ENCODE measurements at places on chromosomes 12 and 14.
A peak's percentile ranks its signal among the peaks of the same experiment; 100 is the strongest.

DNA sequence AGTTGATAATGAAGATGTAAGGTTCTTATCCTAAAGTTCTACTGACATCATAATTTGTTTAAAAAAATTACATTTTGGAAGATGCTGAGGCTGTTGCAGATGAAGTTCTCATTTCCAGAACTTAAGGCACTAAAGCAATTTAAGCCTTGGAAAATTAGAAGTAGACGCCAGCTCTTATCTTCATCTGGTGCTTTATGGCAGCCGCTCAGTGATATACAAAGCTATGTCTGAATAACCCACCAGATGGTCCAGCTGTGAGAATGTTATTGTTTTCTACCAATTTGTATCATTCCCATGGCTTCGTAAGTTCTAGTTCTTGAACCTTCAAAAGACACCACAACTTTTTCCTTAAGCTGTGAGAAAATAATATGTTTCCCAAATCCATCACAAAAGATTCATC is 212.1 kb upstream of the ARID2 start:
- DNase-seq = no peak

DNA sequence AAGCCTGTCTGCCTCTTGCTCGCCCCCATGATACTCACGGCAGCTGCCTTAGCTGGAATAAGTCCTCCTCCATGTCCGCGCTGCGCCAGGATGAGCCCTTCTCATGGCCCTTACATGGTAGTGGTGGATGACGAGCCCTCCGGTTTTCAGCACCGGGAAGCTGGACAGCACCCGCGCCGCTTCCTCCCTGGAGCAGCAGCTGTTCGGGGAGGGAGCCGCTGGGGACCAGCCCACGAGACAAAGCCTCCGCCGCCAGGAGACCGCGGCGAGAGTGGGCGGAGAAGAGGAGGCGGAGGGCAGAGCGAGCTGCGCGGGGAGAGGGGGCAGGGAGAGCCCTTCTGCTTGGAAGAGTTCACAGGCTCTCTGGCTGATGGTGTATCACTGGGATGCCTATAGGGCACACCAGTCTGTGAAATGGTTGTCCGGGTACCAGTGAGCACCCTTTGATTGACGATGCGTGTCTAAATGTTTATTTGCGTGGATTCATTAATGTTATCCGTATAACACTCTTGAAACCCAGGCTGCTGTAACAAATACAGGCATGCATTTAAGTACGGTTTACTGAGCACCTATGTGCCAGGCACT is at the start of gene SVOP:
TSS of gene SVOP (minus strand) at position 273 of the 585 bp plus-strand sequence. CDS start at position 73, 200 bp downstream.
- DNase-seq = peak; percentile 88

DNA sequence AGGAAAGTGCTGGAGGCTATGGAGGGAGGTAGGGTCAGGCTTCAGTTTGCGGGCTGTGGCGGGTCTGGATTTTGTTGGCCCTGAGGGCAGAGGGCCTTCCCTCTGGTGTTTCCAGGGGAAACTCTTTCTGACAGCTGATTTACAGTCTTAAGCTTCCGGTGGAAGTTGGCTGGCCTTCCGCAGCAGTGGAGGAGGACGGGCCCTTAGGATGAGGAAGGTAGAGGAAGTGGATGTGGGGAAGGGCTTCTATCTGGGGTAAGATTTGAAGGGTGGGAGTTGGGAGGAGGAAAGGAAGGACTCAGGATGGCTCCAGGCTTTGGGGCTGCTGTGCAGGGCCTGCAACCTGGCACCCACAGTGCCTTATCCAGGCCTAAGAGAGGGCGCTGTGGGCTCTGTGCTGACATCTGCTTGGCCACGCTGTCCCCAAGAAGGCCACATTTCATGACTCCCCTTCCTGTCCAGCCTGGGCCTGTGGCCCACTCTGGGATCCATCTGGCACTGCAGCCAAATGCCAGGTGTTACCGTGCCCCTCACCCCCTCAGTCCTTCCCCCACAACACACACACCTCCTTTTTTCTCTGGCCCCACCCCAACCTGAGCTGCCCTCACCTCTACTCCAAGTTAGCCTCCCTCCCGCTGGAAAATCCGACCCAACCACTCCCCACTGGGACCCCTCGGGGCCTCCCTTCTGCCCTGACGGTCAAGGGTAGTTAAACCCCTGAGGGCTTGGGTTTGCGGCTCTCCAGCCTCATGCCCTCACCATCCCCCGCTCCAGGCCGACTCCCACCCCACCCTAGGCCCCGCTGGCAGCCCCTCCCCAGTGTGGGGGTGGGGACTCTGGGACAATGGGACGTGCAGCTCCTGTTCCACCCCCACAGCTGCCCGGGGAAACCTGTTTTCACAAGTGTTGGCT is 7.7 kb upstream of the PPP1R13B start:
- no peak for DNase-seq

- no peak for DNase-seq
Observed at GRCh38 chr14:45258073-45258472, 5.1 kb upstream of the MIS18BP1 start.

DNA sequence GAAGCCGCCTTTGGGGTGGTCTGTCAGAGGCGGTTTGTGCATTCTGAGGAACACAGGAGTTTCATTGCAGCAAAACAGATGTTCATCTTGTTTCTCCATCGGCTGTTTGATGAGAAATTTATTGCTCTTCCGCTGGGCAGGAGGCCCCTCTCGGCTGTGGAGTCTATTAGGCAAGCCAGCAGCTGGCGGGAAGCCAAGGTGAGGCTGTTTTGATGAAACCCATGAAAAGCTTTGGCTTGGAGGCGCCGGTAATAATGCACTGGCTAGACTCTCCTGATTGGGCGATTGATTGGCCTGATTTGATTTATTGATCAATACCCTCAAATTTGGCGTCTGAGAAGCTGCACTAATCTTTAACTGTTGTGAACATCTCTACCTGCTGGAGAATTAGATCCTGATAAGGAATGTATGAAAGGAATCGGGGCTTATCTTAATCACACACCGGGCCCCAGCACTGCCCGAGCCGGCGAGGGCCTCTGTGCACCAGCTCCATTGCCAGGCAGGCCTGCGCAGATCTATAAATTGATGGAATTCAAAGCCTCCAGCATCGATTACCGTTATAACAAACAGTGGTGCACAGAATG is 187.7 kb downstream of the PHETA1 start:
- no peak for DNase-seq

DNA sequence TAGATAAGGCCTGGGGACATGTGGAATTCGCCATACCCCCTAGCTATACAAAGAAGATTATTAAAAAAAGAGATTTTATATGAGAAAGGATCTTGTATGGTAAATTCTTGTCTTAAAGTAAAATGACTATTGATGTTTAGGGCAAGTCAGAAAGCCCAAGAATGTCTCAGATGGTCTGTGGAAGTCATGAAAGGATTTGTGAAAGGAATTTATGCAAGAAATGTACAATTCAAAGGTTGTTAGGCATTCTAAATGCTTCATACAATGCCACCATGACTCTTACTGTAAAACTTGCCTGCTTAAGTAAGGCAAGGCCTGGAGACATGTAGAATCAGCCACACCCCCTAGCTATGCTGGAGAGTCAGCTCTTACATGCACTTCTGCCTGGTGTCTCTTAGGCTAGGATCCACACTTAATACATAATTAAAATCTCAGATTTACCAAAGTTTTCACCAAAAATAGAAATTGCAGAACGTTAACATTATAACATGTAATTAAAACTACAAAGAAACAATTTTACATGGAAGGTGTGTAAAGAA is 8.9 kb upstream of the ETNK1 start:
- no peak for DNase-seq

GRCh38 chr12:91627225-91627624 is 444.6 kb upstream of the DCN start:
- DNase-seq = no peak

DNA sequence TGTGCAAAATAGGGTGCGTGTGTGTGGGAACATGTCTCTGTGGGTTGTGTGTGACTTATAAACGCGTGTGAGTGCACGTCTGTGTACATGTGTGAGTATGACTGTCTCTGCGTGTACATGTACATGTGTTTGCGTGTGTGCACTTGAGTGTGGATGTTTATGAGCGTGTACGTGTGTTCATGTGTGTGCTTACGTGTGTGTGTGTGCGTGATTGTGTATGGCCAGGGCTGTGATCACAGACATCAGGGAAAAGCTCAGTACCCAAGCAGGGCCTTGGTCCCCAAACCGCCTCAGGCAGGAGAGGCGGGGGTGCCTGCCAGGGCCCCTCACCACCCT is 326.3 kb upstream of the DIO3 start:
- no peak for DNase-seq

DNA sequence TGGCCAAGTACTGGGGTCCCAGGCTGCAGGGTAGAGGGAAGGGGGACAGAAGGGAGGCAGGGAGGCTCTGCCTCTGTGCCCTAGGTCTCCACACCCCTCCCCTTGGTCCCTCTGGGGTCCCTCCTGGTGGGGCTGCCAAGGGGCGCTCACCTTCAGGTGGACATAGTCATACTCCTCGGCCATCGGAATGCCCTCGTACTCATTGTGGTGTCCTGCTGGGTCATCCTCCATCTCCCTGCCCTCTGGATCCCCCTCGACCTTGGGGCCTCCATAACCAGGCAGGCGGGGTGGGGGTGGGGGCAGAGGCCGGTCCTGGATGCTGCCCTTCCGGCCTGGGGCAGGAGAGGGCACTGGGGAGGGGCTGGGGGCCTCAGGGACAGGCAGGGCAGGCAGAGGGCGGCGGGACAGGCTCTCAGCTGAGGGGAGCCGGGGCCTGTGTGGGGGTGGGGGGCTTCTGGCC is 5.8 kb downstream of the EFS start:
- no peak for DNase-seq

- no peak for DNase-seq
Observed at GRCh38 chr14:66001356-66001755, 484.8 kb upstream of the CCDC196 start.

DNA sequence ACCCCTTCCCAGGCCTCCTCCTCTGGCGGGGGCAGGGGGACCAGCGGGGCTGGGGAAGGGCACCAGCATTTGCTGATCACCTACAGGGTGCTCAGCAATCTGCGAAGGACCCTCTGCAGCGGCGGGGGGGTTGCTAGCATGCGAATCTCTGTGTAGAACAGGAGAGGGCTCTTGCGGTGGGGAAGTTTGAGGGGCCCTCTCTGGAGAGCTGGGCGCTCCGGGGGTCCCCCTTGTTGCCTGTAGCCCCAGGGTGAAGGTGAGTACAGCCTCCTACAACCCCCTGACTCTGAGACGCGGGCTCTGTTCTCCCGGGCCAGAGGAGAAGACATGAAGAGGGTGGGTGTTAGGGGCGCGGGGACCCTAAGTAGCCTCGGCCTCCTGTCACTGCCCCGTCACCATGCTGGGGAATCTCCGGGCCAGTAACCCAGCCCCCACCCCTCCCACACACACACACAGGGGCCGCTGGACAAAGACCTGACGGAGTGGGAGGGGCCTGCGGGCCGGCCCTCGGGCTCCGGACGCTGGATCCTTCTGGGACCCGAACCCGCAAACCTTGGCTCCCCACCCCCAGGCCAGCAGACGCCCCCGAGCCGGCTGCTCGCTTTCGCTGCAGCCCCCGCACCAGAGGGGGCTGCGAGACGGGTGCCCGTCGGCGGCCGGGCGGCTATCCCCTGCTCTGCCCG is 734 bp downstream of the FIGNL2 start:
- no peak for DNase-seq

GRCh38 chr12:20364501-20364900 is 3.8 kb upstream of the PDE3A start:
- no peak for DNase-seq

GRCh38 chr14:50001999-50002925 is 109.4 kb downstream of the ARF6 start:
- DNase-seq = no peak

- DNase-seq = no peak
Observed at GRCh38 chr14:100423317-100424010, 100.3 kb downstream of the SLC25A47 start.

DNA sequence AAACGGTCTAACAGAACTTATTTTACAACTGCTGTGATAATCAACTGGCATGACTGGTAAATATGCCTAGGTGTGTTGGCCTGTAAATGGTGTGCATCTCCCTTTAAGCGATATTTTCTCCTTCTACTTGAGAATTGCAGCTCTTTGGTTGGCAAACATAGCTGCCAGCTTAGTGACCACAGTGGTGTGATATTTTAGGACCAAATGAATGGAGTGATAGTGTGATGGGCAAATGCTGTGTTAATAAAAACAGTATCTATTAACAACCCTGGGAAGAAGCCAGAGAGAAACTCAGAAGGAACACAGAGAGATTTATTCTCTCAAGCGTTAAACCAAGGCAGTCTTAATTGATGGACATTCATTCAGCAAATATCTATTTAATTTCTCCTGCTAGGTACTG is 278.4 kb downstream of the AACS start:
- no peak for DNase-seq

GRCh38 chr14:91380610-91381371 is 36.8 kb downstream of the CCDC88C start:
- no peak for DNase-seq

DNA sequence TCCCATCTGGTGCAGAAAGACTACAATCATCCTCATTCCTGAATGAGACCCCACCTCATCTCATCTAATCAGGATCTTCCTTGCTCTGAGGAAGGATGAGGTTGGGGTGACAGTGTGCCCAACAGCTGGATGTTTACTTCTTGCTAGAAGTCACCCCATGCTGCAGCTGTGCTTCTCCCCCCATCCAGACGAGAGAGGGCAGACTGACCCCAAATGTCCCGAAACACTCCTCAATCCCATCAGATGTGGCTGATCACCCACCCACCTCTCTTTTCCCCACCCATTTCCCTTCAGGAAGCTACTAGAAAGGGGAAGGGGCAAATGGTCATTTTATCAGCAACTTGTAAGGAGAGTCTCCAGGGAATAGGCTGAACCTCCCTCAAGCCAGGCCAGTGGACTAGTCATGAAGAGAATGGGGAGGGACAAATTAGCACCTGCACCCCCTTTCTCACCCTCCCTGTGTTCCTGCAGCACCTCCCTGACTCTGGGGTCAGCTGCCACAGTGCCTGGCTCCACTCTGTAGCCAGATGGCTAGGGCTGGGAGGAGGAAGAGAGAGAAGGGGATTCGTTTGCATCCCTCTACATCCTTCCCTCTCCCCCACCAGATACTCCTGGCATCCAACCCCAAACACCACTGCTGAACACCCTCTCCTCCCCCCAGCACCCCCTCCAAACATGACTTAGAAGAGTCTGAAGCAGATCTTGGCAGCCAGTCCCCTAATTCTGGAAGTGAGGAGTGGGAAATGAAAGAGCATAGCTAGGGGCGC is 2.8 kb upstream of the BAZ2A start:
- DNase-seq = no peak

DNA sequence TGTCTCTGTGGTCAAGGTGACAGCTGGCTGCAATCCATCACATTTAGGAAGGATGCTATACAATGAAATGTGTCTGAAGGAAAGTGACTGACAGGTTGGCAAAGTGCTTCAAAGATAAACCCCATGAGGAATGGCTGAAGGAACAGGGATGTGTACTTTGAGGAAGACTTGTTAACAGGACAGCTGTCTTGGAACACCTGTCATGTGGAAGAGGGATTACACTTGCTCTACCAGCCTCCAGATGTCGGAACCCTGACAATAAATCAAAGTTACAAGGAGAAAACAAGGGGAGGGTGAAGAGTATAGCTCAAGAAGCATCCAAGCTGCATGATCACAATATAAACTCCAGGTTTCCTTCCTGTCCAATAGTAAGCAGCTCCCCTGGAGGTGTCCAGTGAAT is 147.8 kb upstream of the TMCC3 start:
- no peak for DNase-seq

DNA sequence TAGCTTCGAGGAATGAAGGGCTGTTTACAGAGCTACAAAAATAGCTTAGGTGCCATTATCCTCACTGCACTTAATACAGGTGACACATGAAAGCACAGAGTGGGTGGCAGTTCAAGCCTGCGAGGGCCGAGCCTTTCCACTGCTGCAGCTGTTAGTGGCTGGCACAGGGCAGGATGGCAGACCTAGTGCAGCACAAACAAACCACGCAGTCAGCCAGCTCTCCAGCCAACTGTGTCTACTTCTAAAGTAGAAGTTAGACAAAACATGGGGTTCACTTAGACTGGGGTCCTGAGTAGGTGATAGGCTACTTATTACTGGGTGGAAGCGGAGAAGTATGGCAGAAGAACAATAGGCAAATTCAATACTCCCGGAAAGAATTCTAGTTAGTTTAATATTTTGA is 95.4 kb downstream of the DUSP16 start:
- DNase-seq = no peak

Measured in putamen (tissue), 1 donor.